Retina (tissue), 1 donor: ENCODE measurements at places on chromosomes 4 and X.
A peak's percentile ranks its signal among the peaks of the same experiment; 100 is the strongest.

DNA sequence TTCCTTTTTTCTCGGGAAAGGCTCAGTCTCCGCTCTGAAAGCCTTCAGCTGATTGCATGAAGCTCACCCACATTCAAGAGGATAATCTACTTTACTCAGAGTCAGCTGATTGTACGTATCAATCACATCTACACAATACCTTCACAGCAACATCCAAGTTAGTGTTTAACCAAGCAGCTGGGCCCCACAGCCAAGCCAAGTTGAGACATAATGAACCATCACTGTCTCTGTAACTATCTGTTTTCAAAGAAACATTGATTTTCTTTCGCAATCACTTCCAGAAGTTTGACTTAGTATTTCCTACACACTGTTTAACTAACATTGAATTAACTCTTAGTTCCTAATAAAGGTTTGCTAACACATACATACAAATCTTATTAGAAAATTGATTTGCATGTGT is 40.3 kb downstream of the RWDD4 start:
- DNase-seq: peak; percentile 18

DNA sequence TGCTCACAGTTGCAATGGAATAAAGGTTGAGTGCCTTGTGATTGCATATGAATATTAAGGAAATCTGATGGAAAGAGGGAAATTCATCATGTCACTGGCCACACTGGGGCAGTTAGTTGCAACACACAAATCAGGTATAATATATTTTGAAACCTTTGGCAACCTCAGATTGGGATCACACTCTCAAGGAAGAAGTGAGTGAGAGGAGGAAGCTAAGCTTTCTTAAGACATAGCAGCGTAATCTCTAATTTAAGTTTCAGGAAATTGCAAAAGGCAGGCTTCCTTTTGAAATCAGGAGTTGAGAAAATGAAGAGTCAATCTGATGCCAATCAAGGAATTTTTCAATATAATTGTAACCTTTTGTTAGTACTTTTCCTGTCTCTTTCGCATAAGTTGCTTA is 12.3 kb upstream of the CLTRN start:
- no peak for DNase-seq

DNA sequence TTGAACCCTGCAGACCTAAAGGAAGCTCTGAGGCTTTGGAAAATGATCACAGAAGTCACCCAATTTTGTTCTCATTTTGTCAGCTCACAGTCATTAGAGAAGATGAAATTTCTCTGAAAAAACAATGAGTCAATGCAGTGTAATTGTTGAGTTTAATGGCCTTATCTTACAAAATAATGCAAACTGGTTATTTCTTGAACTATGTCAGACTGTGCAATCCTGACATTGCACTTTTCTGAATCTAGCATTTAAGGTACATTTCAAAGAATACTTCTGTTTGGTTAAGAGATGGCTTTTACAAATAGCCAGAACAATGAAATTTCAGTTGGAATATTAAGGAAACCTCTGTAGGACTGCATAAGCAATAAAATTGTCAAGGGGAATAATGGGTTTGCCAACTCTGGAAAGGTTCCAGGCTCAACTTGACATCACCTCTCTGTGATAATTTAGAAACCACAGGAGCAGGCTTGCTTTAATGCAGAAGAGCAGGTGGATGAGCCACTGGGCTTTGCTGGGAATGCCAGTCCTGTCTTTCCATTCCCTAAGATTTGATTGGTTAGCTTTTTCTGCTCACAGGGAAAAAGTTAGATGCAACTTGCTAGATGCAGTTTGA is 222.8 kb downstream of the FRMPD4 start:
- DNase-seq: no peak

DNA sequence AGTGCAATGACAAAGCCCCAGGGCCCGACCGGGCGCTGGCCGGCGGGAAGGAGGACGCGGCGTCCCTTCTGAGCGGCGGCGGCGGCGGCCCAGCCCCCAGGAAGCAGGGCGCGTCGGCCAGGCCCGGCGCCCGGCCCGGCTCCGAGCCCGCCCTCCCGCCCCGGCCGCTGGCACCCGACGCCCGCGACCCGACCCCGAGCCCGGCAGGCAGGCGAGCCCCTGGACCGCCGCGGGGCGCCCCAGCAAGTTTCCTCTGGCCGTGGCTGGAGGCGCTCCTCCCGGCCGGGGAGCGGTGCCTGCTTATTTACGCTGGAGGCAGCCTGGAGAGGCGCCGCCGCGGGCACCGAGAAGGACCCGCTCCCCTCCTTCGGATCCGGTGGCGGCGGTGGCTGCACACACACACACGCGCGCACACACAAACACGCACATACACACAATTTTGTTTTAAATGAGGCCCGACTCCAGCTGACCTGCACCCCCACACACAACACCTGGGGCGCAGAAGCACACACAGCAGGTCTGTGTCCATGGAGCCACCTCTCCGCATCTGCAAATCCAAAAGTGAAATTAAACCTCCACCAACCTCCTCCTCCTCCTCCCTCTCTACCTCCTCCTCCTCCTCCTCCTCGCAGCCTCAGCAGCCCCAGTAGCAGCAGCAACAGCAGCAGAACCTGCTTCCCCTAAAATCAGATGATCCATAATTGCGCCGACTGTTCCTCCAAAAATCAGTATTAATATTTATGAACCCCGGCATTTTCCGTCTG is 669 bp downstream of the IRF2 start:
- DNase-seq: peak; percentile 78

- no peak for DNase-seq
These were observed 70.8 kb downstream of the ANXA3 start for GRCh38 chr4:78622253-78622979.

DNA sequence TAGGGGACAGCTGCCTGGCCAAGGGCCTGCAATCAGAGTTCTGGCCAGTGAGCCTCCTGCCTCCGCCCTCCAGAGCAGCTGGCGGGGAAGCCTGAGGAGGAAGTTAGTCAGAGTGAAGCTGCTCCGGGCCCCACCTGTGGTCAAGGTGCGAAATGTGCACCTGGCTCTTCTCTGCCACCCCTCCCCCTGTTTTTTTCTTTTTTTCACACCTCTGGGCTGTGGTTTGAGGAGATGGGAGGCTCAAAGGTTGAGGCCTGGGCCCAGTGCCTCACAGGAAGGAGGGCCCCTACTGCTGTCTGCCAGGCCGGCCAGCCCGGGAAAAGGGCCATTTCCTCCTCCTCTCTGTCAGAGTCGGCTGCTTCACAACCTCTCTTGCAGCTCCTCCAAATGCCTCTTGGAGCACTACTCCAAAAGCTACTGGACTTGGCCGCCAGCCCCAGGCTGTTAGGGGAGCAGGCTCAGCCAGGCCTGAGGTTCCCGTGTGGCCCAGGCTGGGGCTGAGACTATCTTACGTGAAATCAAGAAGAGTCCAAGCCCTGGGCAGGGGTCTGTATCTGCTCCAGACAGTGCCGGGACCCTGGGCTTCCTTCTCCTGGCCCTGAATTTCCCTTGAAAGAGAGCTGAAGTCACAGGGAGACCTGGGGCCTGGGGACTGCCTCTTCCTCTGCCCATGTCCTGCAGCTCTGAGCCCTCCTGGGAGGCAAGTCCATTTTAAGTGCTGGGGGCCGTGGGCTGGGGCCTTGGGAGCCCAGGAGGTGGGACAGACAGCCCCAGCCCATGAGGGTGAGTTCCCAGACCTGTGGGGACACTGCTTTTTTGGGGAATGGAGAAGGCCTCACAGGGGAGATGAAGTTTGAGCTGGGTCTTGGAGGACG is 4.5 kb upstream of the CXCR3 start:
- no peak for DNase-seq

- no peak for DNase-seq
These were observed 123.9 kb downstream of the DCHS2 start for GRCh38 chr4:154367659-154368058.

- DNase-seq: no peak
These were observed 15.3 kb downstream of the GPC3 start for GRCh38 chrX:133970076-133970475.

GRCh38 chr4:577499-578450 is 1.7 kb upstream of the TMEM271 start:
- DNase-seq: peak; percentile 74

GRCh38 chrX:7088968-7089615 is 58.4 kb upstream of the STS start:
- no peak for DNase-seq

GRCh38 chr4:166538491-166539005 is 665.5 kb downstream of the TLL1 start:
- no peak for DNase-seq

DNA sequence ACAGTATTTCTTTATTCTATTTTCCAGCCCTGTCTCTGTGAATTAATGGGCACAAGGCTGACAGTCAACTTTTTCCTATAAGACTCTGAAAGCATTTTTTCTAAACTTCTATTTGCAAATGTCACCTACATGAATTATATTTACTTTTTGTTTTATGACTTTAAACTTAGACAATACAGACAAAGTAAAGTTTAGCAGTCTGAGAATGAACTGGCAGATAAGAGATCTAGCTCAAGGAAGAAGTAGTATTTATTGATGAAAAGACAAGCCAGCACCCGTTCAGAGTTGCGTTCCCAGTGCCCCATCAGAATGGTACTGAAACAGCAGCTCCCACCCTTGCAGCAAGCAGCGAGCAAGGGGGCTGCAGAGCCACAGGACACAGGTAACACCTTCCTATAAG is 148.5 kb downstream of the FAM13A start:
- no peak for DNase-seq

GRCh38 chr4:18192901-18193300 is 171.3 kb upstream of the LCORL start:
- DNase-seq: no peak

DNA sequence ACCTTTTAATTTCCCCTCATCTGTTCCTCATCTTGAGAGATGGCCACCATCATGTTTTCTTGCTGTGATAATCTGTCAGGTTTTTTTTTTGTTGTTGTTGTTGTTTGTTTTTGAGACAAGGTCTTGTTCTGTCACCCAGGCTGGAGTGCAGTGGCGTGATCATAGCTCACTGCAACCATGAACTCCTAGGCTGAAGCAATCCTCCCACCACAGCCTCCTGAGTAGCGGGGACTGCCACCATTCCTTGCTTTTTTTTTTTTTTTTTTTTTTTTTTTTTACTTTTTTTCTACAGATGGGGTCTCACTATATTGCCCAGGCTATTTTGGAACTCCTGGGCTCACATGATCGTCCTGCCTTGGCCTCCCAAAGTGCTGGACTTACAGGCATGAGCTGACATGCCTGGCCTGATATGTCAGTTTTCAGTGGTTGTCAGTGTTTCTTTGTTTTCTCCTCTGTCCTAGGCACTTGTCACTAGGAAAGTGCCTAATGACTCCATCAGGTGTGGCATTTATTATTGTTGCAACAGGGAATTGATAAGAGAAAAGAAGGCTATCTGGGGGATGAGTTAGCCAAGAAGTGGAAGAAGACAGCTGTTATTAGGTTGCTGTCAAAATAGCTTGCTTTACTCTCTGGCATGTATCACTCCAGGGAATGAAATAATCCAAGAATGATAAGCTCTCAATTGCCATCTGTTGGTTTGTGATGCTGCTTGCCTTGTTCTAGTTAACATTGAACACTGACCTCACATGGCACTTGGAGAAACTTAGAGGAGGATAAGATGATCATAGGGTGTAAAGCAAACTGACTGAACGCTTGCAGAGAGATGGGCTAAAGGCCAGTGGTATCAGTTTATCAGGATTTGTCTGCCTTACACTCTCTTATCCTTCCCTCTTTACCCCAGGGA is 41.7 kb downstream of the TMEM164 start:
- DNase-seq: no peak

DNA sequence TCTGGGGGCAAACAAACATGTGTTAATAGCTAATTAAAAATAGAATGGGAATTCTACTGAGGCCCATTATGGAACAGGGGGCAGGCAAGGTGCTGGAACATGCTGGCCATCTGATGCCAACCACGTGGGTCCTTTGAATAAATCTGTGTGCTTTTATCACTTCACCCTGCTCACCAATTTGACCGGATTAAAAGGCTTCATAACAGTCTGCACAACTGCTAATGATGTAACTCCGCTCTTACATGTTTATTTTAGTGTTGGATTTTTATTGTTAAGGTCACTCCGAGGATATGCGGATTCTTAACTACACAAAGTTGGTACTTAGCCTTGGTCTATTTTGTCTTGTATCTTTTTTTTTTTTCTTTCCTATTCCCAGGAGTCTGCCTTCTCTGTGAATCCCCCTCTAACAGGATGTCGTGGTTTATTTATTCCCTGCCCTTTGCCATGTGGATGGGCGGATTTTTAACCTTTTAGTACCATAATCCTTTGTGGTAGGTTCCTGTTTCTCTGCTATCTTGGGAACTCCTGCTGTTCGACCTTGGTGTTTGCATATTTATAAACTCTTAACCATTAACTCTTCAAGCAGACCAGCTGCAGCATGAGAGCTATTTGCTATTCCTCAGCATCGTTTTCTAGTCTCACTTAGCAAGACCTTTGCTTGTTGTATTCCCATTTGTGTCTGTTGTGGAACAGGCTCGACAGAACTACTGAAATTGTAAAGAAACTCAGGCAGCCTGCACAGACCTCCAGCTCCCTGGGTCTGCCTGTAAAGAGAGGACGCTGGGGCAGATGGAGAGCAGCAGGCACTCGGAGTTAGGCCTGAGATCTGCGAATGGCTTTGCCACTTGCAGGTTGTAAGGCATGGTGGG is 38.0 kb downstream of the TRIM2 start:
- DNase-seq: no peak

DNA sequence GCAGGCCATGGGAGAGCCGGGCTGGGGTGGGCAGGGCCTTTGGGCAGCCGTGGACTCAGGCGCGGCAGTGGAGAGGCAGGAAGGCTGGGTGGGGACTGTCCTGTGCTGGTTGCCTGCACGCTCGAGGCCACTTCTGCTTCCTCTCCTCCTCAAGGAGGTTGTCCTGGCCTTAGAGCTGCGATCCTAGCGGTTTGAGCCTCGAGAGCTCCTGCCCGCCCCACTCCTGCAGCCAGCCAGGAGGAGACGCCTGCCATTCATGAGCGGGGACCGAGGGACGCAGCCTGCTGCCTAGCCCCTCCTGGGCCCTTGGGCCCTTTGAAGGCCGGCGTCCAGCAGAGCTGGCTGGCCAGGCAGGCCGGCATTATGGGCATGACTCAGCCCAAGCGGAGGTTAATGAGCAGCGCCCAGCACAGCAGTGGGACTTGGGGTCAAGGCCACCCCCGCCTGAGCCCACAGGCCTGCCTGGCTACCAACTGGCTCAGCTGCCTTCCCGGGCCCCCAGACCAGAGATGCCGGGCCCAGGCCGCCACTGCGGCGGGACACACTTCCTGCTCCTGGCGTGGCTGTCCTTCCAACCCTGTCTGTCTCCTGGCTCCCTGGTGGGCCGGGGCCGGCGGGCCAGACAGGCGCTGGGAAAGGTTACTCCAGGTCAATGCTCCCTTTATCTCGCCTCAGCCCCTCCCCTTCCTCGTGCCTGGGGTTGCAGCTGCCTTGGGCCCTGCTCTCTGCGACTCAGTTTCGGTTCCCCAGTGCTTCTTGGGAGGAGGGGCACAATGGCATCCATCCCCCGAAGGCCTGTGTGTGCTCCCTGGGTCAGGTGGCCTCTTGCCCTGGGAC is 1.8 kb downstream of the ABCD1 start:
- peak; percentile 83 for DNase-seq

- peak; percentile 81 for DNase-seq
These were observed 1.1 kb downstream of the GAB1 start for GRCh38 chr4:143337600-143338287.
